ENCODE measurements at places on chromosomes 3 and 15.

DNA sequence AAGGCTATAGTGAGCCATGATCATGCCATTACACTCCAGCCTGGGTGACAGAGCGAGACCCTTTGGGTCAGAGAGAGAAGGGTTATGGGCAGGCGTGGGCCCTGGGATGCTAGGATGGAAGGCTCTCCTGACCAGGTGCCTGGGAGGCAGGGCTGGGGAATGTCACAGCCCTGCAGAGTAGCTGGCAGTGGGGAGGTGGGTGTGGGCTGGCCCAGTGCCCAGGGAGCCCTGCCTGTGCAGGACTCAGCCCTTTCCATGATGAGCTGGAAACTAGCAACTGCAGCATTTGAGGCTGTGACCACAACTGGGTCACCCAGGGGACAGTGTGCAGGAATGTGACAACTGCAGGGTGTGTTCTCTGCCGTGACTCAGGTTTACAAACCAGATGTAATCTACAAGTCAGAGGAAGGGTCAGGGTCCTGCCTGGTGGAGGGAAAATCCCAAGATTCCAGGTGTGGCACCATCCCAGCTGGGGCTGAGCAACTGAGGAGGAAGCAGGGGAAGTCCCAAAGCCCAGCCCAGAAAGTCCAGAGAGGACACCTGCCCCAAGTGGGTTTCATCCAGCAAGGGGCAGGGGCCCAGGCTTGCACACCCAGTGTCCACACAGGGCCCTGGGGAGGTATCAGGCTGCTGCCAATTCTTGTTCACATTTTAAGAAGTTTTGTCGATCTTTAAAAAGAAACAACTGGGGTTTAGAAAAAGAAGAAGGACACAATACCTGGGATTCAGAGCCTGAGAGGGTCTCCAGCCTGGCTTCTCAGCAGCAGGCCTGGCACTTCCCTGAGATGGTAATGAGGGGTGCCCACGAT, 45.5 kb downstream of the SLC28A1 start:
- DNase-seq = no peak

DNA sequence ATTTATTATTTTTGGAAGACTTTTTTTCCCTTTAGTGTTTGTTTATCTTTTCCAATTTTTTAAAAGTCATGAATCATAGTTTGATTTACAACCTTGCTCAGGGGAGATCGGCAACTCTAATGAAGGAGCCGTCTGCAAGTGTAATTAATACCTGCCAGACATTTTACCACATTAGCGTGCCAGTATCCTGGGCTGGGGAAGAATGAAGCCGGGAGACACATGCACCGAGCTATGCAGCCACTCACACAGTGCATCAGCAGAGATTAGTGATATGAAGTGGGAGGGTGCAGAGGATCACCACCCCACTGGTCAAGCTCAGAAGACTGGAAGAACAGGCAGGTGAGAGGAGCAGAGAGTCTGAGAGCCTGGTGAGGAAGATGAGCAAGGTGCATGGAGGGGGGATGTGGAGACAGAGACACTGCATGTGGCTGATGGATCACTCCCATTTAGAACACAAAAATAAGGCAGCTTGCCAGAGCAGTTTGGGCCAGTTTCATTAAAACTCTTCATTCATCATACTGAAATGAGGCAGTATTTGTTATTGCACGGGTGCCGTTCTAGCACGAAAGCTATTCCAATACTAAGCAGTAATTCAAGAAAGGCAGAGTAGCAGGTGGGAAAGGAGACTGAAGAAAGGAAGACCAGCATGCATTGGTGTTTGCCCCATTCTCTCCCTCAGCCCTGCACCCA, 821.6 kb downstream of the TUSC7 start:
- no peak for DNase-seq

GRCh38 chr3:71511446-71511845, 72.1 kb downstream of the FOXP1 start:
- DNase-seq = no peak

GRCh38 chr3:31027914-31028313, 133.5 kb upstream of the GADL1 start:
- no peak for DNase-seq

GRCh38 chr3:172711454-172711795, 558 bp upstream of the NCEH1 start:
- no peak for DNase-seq

GRCh38 chr3:108086653-108087052, 4.2 kb downstream of the CD47 start:
- DNase-seq = no peak

GRCh38 chr15:53872410-53872809, 105.8 kb upstream of the UNC13C start:
- no peak for DNase-seq

DNA sequence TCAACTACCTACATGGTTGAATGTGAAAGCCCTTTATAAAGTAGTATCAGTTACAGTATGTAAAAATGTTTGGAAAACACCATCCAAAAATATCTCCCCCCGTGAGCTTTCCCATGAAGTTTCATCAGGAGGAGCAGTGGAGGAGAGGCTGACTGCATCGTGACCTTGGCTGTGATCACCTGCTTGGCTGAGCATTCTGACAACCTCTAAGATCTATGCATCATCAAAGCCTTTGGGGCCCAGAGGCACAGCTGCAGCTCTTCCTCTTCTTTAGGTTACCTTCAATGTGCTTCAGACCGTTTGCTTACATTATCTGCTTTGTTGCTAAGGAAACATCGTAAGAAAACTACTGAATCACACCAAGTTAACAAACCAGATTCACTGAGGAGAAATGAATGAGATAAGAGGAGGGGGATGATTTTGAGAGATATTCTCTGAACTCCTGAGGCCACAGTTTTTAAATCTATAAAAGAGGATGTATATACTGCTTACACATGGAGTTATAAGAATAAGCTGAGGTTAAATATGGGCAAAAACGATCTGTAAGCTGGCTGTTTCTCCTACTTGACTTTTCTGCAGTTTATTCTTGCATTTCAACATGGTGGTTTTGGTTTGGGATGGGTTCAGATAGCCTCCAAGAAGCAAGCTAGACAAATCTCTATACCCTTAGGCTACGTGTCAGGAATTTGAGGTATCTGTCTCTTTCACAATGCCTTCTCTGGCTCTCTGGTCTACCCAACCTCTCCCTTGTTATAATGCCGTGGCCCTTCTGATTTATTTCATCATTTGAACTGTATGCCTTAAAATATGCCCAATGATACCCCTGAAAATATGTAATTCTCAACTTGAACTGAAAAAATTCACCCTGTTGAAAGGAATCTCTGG, 4.0 kb downstream of the GCSAM start:
- DNase-seq = no peak

GRCh38 chr3:56064684-56065083, 403.6 kb downstream of the ERC2 start:
- no peak for DNase-seq

DNA sequence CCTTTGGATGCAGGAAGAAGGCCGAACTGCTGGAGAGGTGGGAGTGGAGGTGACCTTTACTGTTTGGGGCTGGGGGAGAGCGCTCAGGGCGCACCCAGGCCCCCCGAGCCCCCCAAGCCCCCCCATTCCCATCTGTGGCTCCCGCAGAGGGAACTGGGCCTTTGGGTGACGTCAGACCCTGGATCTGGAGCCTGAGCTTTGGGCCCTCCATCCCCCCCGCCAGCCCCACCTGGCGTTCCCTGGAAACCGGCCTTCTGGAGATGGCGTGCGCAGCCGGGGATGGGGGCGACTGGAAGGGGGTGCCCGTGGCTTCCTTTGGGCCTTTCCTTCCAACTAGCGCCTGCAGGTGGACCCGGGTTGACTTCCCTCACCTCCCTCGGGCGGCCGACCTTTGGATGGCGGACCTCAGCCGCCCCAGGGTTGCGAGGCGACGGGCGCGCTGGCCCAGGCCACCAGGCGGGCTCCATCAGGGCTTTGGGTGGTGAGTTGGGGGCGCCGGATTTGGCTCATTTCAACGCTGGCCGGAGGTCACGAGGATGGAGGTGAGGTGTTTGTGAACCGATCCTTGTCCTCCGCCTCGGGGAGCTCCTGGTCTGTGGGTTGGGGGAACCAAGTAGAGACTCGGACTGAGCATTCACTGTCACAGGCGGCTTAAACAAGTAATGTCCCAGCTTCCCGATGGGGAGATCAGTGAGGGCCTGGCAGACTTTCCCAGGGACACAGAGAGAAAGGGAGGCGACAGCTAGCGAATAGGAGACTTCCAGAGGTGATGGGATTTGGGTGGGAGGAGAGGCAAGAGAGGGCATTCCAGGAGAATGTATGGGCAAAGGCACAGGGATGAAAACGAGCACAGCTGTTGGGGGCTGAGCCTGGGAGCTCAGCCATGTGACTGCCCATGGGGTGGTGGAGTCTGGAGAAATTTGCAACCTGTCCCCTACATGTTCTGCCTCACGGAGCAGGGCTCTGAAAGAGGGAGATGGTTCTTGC, 709 bp downstream of the SCAMP5 start:
- DNase-seq = no peak

DNA sequence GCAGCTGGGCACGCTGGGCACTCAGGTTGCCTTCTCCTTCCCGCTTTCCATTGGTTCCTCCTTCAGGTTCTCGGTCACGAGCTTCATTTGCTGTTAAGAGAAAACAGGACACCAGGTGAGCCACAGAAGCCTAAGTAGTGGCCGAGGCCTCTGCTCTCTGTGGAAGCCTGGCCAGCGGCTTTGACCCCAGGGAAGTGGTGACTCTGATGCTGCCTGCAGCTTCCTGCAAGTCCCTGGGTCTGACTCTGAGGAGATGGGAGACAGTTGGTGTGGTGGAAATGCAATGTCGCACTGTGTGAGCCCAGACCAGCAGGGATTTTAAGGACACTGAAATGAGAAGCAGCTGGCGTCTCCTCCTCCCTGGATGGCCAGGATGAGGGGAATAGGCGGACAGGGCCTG, 80.5 kb downstream of the SNRK start:
- DNase-seq = no peak

- no peak for DNase-seq
Measured at GRCh38 chr3:190360228-190360627, 27.7 kb upstream of the CLDN16 start.

DNA sequence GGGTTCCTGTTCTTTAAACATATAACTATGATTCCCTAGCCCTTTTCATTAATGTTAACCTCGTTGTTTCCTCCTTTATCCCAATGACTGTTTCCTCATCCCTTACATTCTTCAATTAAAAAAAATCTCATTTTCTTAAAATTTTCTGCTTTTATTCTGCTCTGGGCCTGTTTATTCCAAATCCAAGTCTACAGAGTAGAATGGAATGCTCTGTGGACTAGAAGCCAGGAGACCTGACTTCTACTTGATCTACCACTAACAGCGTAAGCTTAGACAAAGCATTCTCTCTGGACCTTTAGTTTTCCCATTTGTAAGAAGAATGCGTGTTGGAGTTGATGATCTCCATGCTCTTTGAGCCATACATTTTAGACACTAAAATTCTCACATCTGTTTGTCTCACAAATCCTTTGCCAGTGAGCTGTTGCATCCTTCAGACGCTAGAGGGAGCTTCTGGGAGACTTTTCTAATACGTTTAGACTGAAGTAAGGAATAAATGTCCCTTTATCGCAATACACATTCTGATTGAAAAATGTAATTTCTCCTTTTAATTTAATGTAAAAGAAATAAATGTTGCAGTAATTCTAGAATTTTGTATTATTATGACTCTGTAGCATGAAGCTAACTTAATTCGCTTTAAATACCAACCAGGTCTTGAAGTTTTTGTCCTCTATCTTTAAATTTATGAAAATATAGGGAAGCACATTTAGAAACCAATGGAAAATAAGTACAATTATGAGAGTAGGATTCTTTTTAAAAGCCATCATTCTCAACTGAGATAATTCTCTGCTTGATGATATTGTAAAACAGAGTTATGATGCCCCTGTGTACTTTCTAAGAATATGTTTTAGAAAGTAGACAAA, 21.7 kb upstream of the GMNC start:
- DNase-seq = no peak

- no peak for DNase-seq
Measured at GRCh38 chr15:69573815-69574475, 121.3 kb downstream of the RPLP1 start.

GRCh38 chr3:23663246-23663645, 142.5 kb upstream of the UBE2E1 start:
- no peak for DNase-seq

- DNase-seq = no peak
Measured at GRCh38 chr3:112412494-112412893, 79.5 kb downstream of the CD200 start.

- DNase-seq = no peak
Measured at GRCh38 chr3:125032683-125033082, 23.1 kb downstream of the HEG1 start.

DNA sequence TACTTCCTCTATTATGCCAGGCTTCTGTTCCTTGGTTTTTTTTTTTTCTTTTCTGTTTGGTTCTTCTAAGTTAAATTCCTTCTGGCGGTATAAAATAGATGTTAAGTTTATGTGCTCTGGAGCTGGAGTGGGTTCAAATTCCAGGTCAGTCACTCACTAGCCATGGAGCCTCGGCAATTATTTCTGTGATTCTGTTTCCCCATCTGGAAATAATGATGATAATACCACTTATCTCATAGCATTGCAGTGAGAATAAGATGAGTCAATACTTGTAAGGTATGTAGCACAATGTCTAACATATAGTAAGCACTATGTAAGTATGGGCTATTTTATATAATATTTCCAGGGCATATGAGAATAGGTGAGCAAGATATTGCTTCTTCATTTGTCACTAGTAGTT, 33.2 kb upstream of the ZDHHC23 start:
- no peak for DNase-seq

DNA sequence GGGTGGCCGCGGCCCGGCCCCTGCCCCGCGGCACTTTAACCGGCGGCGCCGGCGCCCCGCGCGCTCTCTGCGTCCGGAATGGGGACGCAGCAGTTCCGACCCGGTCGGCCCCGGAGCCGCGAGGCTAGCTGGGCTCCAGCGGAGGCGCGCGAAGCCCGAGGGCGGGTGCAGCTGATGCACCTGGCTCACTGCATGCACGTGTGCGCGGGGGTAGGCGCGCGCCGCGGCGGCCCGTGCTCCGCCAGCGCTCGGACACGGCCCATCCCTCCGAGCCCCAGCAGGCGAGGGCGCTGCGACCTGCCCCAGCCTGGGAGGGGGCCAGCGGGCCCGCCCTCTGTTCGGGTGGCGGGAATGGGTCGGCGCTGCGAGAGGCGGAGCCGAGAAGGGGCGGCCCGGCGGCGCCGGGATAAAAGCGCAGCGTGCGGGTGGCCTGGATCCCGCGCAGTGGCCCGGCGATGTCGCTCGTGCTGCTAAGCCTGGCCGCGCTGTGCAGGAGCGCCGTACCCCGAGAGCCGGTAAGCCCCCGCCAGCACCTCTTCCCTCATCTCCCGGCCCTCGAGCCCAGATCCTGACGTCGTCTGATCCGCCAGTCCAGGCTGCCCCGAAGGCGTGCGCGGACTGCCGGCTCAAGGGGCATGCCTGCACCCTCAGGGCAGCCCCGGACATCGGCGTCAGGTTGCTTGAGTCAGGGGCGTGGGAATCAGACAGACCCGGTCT, at the start of the genes CHDH and IL17RB:
Gene CHDH (minus strand): TSS at position 286 of the 717 bp plus-strand sequence. CDS start 22,411 bp downstream, outside the sequence.
Gene IL17RB (plus strand): TSS at position 435 of the 717 bp plus-strand sequence. CDS start 21 bp downstream, at position 456.
- DNase-seq = no peak

All from esophagus squamous epithelium (tissue), 5 donors.